ENCODE measurements at places on chromosomes 11 and 22.

GRCh38 chr11:3894128-3894731 is 38.8 kb downstream of the STIM1 start:
- ATAC-seq = no peak

GRCh38 chr22:35133702-35134380 is 67.9 kb downstream of the ISX start:
- ATAC-seq = no peak

- peak; percentile 7 for ATAC-seq
Measured at GRCh38 chr11:18012122-18012905, 533 bp downstream of the SERGEF start.

GRCh38 chr22:45602004-45602733 is 69.5 kb upstream of the ATXN10 start:
- no peak for ATAC-seq

- ATAC-seq = no peak
Measured at GRCh38 chr11:117585631-117586030, 211.4 kb downstream of the DSCAML1 start.

All from gastroesophageal sphincter (tissue), 4 donors.